ENCODE measurements at places on chromosomes 2 and 18.

DNA sequence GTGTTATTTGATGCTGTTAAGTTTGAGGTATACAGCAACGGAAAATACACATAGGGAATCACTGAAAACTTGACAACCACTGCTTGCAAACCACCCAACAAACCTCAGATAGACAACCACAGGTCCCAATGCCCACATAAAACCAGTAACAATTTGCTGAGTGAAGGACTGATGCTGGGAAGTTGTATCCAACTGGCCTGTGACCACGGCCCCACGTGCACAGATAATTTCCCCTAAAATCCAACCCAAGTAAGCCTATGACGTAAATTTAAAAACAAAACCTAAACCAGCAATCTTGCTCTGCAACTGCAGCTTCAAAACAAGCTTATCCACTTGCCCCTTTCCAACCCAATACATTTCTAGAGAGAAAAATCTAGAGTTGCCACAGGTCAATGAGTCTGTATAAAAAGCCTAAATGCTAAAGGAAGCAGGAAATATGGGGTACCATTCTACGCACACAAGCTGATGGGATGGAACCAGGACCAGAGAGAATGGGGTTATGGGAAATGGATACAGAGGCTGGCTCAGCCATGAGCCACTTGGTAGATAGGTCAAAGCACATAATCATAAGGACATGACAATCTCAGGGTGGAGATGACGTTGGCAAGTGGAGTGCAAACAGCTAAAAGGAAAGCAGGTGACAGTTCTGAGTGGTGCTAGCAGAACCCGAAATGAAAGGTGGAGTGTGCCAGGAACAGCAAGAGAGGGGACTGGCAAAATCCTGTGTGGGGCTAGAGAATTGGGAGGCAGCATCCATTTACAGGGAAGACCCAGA is 27.8 kb upstream of the CREB1 start:
- no peak for DNase-seq

DNA sequence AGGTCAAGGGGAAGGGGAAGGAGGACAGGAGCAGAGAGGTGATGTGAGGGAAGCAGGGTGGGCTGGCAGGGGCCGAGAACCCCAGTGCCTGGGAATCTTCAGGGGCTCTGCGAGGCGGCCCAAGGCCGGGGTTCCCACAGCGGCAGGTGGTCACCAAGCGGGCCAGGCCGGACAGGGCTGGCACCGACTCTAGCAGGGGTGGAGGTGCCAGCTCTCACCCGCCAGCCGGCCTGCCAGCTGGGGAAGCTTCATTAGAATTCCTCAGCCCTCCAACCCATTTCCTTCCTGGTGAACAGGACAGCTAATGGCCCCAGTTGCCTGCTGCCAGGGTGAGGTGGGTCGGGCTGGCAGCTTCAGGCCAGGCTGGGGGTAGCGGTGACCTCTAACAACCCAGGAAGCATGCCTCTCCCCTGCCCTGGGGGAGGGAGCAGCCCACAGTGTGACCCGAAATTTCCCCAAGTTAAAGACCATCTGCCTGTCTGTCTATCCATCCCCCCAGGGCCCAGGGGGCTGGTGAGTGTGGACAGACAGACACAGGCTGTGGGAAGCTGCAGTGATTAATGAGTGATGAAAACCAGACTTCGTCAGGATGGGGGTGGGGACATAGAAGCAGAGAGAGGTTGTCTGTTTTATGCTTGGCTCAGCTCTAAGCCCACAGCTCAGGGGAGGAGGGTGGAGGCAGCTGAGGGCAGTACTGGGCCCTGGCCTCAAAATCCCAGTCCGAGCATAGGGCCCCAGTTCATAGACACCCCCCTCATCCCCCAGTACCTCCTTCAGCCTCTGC is 144.1 kb downstream of the ZFP36L2 start:
- peak; percentile 71 for DNase-seq

- peak; percentile 23 for DNase-seq
These were observed 635.7 kb downstream of the FBXO15 start for GRCh38 chr18:73511771-73512503.

- DNase-seq: no peak
These were observed 1748.4 kb upstream of the CELF4 start for GRCh38 chr18:39313992-39314391.

DNA sequence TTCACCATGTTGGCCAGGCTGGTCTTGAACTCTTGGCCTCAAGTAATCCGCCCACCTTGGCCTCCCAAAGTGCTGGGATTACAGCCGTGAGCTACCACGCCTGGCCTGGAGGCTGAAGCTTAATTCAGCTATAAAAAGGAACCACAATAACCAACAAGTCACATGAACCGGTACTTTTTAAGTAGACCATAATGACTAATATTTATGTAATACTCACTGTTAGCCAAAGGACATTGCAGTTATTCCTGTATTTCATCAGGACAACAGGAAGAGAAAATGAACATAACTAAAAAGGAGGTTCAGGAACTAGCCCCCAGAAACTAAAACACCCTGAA is 49.0 kb upstream of the TMEM87B start:
- peak; percentile 53 for DNase-seq

GRCh38 chr2:123993728-123994323 is 31.3 kb upstream of the CNTNAP5 start:
- no peak for DNase-seq

DNA sequence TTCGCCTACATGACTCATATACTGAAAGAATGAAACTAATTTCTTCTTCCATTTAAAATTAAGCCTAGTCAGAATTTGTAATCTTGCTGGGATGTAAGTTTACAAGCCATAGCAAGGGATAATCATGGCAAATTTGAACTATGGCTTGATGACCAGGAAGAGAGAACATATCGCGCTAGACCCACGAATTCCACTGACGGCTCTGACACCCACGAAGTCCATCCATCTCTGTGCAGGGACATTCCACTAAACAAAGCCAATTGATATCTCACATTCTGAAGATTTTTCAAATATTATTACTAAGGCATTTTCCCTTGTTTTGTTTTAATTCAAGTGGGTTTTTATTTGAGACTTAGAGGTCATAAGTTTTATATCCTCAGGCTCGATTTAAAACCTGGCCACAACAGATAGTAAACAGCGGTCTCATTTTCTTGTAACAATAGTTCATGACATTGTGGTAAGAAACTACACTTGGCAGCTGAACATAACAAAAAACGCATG is 113.0 kb downstream of the QPCT start:
- peak; percentile 67 for DNase-seq

- no peak for DNase-seq
These were observed 208.0 kb downstream of the TFCP2L1 start for GRCh38 chr2:121076885-121077549.

GRCh38 chr2:241940329-241940728 is 70.8 kb downstream of the RTP5 start:
- no peak for DNase-seq

- DNase-seq: no peak
These were observed 8.9 kb downstream of the TFPI start for GRCh38 chr2:187545238-187545751.

DNA sequence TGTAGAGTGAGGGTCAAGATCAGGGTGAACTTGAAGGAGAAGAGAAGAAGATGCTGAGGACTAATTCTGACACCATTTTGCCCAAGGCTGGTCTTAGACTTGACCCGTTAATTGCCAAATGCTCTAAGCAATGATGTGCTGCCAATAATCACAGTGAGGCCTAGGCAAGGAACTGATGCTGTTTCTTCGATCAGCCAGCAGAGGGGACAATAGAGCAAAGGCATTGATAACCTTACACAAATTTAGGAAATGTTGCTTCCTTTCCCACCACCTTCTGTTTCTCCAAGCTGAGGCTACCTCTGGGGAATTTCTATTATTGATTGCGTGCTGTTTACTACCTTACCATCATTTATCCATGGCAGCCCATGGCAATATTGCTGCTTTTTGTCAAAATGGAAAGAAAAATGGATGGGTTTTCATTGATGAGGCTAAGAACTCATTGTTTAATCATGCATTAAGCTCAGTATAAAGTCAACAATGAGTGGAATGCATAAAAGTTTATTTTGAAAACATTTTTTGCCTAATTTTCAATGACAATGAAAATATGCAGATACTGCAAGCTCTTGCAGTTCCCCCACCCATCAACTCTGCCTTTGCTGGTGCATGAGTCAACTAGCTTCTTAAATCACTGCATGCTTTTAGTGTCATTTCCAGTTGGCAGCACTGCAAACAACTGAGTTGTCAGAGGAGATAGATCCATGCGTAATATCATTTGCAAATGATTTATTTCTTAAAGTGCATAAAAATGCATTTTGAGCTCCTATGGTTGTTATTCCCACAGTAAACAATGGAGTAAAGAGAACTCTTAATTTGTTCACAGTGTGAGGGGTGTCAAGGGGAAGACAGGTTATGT is 116.4 kb upstream of the NYAP2 start:
- no peak for DNase-seq

GRCh38 chr2:128279009-128279408 is 39.7 kb downstream of the HS6ST1 start:
- DNase-seq: no peak

GRCh38 chr2:23599667-23600066 is 214.7 kb downstream of the KLHL29 start:
- no peak for DNase-seq

DNA sequence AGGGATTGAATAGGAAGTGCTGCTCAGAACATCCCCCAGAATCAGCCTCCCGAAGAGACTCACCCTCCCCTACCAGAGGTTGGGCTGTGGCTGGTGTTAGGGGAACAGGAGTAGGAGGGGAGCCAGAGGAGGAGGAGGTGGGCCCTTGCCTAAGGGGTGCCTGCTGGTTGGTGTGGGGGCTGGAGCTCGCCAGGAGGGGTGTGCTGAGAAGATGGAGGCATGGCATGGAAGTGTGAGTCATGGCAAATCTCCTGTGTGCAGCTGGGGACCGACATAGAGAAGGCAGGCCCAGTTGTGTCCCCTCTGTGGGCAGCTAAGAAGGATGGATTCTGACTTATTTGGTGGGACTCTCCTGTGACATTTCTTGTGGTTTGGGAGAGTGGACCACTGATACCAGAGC is 73.7 kb downstream of the DGKD start:
- DNase-seq: no peak

DNA sequence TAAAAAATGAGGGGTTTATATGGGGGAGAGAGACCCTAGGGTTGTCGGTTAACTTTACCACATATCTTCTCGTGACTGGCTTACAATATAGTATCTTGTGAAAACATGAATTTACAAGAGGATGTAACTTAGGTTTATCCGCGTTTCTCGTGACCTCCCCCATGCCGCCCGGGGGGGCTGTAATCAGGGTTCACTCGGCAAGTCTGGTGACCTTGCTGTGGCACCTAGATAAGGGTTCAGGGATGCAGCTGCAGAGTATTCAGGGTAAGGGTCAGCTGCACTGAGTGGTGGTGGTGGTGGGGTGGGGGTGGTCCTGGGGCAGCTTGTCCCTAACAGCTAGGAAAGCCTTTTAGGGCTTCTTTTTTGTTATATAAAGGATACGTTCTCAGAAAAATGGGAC is 112.3 kb downstream of the LYPD1 start:
- no peak for DNase-seq

DNA sequence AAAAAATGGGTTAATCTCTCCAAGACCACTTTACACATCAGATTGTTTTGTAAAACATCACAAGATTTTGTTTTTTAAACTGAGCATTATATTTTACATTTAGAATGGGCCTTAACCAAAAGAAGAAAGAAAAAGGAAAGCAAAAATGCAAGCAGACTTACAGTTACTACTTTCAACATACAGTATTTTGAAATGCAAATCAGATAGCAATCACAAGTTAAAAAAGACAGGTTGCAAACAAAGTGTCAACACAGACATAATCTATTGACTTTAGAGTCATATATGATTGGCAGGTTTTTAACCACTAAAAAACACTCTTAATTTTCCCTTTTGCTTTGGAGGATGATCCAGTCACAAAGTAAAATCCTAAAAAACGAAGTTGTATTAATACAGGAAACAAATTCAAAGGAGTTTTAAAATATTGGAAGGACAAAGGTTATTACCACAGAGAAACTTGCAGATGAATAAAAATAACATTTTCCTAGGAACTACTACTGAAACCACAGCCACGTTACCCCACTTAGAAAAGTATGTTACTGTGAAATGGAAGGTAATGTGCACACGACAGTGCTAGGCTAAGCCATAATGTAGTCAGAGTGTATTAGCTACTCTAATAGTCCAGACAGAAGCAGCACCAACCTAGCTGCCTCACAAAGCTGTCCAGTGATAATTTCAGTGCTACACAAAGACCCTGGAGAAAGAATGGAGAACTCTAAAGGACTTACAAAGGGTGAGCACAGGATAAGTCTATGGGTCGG is 22.9 kb downstream of the DARS1 start:
- DNase-seq: no peak

GRCh38 chr2:57343391-57344006 is 703.1 kb upstream of the VRK2 start:
- DNase-seq: no peak

DNA sequence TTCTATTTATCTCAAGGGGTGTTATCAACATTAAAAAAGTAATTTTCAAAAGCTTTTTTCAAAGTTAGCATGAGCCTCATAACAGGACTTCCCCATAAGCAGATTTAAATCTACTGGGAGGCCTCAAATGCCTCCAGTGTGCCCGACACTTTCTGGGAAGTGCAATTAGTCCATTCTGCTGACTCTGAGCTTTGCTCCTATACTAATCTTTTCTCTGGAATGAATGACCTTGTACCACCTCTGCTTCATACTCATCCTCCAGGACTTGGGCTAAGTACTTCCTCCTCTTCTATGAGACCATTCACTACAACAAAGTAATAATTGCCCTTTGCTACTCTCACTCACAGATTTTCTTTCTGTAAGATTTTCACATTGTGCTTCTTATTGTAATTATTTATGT is 111.1 kb downstream of the RIT2 start:
- DNase-seq: no peak

- no peak for DNase-seq
These were observed 1.0 kb downstream of the PPP3R1 start for GRCh38 chr2:68251187-68251854.

DNA sequence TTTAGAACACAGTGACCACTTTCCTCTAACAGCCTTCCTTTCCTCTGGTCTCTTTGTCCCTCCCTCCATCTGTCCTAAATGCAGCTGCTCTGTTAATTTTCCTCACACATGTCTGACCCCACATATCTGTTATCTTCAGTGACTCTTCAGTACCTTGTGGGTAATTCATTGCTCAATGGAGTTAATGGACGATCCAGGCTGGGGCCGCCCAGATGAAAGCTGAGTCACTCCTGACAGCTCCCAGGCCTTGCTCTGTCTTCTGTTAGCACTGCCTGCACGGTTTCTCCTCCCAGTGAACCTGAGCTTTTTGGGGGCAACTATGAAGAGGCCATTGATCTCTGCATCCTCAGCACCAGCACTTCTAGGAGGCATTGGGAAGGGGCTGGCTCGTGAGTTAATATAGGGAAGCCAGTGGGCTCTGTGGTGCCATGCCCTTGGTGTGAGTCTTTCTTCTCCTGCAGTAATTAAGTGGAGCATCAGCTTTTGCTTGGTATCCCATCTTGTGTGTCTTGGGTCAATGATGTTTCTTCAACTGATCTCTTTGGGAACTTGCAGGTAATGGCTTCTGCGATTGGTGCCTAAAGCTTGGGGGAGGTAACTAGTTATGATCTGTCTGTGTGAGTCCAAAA is 67.3 kb downstream of the SNORC start:
- DNase-seq: no peak
